Activated T-helper 17 cell treated with anti-CD3 and anti-CD28 coated beads, Interleukin-2, amount 50 U/mL, for 72 hours (primary cell): ENCODE measurements at places on chromosomes 2 and 18.

DNA sequence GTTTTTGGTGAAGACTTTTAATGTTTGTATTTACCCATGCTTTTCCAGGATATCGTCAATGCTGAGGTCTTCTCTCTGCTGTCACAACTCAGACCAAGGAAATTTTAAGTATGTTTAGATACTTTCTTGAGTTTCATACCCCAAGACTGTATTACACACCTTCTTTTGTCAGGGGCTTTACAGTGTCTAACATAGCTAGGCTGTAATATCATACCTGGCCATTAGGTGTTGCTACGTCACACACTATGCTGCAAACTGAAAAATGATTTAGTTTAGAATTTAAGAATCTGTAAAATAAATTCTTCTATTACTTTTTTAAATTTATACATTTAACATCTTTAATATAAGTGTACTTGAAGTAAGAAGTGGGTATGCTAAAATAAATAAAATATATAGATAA, 358.4 kb upstream of the NRP2 start:
- ATAC-seq: no peak

DNA sequence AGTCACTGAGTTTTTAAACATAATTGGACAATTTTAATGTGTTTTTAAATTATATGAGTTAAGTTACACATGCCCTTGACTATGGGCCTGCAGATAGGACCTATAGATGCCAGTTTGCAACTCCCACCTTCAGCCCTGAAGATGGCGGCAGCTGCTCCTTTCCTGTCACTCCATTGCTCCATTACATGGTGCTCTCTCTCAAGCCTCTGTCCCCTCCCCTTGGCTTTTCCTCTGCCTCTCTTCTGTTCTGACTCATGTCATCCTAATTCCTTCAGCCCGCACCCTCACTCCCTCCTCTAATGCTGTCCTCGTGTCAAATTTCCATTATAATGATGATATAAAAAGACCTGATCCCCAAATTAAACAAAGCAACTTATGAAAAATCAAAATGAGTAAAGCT, 133.7 kb upstream of the HNRNPA3 start:
- no peak for ATAC-seq

DNA sequence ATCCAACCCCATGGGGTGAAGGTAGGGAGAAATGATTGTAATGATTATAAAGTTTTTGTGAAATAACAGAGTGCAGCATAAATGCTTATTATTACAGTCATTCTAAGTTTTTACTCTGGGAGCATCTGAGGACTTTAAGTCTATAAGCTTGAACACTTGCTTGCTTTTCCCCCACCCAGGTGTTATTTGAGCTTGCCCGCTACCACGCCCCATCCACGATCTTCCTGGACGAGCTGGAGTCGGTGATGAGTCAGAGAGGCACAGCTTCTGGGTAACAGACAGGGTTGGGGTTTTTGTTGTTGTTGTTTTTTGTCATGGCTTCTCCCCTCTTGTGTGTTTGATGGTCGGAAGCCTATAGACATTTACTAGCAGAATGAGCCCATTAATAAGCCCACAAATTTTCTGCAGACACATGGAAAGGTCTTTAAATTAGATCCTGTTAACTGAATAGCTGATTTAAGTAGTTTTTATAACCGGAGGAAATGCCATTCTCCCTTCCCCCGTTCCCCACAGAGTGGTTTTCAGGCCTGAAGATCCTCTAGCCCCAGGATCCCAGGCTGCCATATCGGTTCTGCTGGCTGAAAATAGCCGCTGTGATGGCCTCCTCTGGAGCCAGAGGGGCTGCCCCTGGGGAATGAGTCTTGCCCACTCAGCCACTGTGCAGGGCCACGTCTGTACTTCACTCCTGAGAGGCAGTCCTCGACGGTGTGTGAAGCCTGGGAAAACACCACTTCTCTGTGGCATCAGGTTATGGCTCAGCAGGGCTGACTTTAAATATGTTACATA, 39.9 kb upstream of the ELOA2 start:
- no peak for ATAC-seq

- ATAC-seq: no peak
These were observed 19.5 kb upstream of the POMC start for GRCh38 chr2:25187729-25188350.

DNA sequence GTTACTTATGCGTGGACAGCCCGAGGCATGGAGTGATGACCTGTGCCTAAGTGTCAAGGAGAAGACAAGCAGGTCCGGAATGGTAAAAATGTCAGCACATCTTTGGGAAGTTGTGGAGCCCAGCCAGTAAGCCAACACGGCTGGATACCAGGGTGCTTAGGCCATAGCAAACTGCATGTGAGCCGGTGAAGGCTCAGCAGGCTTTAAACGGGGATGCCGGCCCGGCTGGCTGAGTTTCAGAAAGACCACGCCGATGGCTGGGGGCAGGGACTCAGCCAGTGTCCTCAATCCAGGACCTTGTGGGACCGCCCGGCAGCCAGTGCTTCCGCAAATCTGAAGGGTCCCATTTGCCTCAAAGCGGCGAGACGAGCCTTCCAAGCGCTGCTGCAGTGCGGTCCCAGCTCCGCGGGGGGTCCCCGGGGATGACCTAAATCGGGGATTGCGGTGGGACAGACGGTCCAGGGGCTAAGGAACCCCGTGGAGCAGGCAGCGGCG, 946 bp upstream of the AGAP1 start:
- ATAC-seq: no peak

GRCh38 chr2:106704798-106705197, 181.2 kb downstream of the ST6GAL2 start:
- no peak for ATAC-seq

GRCh38 chr2:176814740-176815367, 397.7 kb upstream of the HNRNPA3 start:
- ATAC-seq: no peak
